ENCODE measurements at places on chromosomes 2 and 18. TPM values are rescaled to one million over a fixed set of nuclear protein-coding genes. Genes with fewer than 3 reads are reported as not detected.

SLC5A7 gene
- not detected for total RNA-seq

CDH19 gene
- total RNA-seq, result 13.0 TPM

SDC1 gene
- total RNA-seq, result 0.41 TPM

GALR1 gene
- total RNA-seq, result 0.05 TPM

DPP4 gene
- 4.4 TPM for total RNA-seq

VSNL1 gene
- total RNA-seq, result 15.8 TPM

SLC11A1 gene
- 6.4 TPM for total RNA-seq

NDUFAF7 gene
- 27.5 TPM for total RNA-seq

Measured in left ventricle myocardium inferior (tissue), 1 donor.